ENCODE measurements at places on chromosomes 4 and X.
A peak's percentile ranks its signal among the peaks of the same experiment; 100 is the strongest.

DNA sequence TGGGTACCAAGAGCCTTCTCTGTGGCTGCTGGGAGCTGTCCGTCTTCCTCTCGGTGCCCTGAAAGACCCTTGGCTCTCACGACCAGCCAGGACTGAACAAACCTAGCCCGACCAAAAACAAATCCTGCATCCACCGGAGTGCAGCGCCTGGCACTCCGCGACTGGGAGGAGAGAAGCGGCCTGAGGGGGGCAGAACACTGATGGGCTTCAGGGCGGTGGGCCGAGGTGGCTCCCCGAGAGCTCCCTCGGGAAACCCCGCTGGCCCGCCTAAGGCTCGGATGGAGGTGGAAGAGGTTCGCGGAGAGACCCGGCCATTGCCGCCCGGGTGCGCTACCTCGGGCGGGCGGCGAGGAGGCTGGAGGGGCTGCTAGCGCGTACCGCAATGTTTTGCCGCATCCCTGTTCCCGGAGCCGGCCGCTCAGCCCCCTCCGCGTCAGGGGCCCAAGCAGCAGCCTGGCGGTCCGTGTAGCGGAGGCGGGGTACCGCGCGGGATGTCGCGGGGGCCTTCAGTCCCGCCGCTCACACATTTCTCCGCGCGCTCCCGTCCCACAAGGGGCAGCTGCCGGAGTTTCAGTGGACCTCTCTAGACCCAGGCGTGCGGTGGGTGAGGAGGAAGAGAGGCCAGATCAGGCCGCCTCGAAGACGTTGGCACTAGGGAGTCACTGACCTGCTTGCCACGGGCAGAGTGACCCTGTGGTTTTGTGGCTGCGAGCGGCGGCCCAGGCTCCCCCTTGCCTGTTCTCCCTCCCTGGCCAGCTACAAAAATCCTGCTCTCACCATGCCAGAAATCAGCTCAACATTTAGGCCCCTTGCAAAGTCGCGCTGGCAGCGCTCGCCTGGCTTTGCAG lies 2.2 kb downstream of the SLITRK4 start:
- no peak for DNase-seq

- no peak for DNase-seq
Measured at GRCh38 chr4:151990201-151990600, 229.4 kb upstream of the GATB start.

DNA sequence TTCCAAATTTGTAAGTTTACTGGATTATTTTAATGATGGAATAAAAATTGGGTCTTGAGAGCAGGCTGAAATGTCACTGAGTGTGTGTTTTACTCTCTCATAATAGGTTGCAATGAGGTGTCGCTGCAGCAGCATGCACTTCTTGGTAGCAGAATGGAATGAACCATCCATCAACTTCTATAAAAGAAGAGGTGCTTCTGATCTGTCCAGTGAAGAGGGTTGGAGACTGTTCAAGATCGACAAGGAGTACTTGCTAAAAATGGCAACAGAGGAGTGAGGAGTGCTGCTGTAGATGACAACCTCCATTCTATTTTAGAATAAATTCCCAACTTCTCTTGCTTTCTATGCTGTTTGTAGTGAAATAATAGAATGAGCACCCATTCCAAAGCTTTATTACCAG lies 2.6 kb downstream of the SAT1 start:
- DNase-seq, result no peak

DNA sequence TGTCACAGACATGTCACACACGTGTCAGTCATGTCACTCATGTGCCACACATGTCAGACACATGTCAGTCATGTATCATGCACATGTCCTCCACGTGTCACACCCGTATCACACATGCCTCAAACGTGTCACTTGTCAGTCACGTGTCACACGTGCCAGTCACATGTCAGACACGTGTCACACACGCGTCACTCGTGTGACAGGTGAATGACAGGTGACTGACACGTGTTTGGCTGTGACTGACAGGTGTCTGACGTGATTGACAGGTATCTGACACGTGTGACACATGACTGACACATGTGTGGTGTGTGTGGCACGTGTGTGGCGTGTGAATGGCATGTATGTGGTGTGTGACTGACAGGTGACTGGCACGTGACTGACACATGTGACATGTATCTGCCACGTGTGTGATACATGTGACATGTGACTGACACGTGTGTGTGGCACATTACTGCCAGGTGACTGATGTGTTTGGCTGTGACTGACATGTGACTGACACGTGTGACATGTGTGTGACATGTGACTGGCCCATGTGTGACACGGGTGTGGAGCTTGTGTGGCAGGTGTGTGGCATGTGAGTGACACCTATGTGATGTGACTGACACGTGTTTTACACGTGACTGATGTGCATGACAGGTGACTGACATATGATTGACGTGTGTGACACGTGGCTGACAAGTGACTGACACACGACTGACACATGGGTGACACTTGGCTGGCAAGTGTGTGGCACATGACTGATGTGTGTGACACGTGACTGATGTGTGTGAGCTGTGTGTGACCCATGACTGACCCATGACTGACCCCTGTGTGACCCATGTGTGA lies 90.7 kb upstream of the GPC3 start:
- DNase-seq, result no peak

- no peak for DNase-seq
Measured at GRCh38 chr4:787561-787981, 38.4 kb downstream of the CPLX1 start.

DNA sequence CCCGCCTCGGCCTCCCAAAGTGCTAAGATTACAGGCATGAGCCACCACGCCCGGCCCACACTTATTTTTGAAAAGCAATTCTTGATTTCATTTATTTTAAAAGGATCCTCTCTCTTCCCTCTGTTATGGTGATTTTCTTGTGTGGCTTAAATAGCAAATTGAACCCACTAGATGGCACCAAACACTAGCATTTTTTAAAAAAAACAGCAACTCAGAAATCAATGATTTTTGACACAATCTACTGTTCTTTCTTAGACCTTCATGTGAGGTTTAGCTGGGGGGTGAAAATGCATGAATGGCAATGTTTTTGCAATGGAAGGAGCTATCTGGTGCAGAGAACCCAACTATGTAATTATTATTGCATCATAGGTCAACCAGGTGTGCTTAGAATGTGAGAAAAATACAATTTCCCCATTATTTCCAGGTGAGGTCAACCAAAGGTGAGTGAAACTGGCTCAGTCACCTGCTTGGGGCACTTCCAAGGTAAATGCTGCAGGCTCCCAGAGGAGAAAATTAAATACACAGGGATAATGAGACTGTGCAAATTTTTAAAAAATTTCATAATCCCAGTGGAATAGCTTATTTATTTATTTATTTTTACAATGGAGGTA lies 226.7 kb upstream of the PRKX start:
- DNase-seq, result peak; percentile 14

DNA sequence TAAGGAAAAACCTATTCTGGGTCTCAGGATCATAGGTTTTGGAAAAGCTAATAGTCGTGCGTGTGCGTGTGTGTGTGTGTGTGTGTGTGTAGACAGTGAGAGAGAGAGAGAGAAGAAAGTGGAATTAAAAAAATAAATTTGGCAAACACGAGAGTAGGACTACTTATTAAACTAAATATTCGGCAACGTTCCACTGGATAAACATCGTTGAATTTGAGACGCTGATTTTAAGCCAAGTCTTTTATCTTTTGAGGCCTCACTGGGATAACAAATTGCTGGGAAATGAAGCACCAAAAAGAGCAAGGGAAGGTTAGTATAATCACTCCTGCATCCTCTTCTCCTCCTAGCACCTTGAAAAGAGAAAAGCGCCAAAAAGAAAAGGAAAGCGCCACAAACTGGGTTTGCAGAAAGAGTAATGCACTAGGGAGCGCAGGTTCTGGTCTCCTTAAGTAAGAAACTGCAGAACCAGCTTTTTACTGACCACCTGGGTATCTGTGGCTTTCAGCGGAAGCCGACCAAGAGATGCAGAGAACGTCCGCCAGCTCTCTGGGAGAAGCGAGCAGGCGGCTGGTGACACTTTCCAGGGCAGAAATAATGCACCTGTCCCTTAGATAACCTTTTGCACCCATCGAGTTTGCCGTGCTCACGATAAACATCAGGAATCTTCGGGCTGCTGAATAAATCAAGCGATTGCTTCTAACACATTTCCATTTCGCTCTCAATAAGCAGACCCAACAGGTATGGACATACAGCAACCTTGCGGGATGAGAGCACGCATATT lies 3.4 kb downstream of the ATOH1 start:
- no peak for DNase-seq

DNA sequence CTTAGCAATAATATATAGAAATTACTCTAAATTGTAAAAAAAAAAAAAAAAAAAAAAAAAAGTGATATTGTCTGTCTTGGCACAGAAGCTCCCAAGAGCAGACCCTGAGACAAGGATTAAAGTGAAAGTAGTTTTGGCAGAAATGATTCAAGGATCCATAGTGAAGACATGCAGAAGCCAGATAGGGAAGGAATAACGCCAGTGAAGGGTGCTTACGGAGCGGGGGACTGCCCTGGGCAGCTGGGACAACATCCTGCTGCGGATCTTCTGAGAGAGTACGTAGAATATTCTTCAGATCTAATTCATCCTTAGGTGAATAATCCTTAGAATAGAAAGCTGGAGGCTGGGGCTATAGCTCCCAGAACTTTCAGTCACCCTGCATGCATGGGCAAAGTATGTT lies 39.8 kb downstream of the ARHGAP24 start:
- DNase-seq, result no peak

GRCh38 chr4:74426101-74426500 lies 18.8 kb upstream of the AREG start:
- DNase-seq, result no peak

- no peak for DNase-seq
Measured at GRCh38 chr4:89111833-89112563, 665 bp downstream of the TIGD2 start.

DNA sequence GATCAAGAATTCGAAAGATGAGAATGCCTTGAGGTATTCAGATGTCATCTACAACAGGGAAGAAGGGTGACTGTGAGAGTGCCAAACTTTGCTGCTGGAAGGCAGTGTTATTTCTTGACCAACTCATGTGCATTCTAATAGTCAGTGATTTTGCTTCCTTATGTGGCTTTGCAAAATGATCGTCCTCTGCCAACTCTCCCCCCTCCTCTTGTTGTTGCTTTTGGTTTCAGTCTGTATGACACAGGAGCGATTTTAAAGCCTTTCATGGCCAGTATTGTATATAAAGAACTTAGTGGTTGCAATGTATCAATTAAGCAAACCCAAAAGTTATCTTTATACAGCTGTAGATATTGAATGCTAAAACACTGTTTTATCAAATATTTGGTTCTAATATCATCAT lies 379.1 kb downstream of the IL1RAPL1 start:
- DNase-seq, result peak; percentile 36

DNA sequence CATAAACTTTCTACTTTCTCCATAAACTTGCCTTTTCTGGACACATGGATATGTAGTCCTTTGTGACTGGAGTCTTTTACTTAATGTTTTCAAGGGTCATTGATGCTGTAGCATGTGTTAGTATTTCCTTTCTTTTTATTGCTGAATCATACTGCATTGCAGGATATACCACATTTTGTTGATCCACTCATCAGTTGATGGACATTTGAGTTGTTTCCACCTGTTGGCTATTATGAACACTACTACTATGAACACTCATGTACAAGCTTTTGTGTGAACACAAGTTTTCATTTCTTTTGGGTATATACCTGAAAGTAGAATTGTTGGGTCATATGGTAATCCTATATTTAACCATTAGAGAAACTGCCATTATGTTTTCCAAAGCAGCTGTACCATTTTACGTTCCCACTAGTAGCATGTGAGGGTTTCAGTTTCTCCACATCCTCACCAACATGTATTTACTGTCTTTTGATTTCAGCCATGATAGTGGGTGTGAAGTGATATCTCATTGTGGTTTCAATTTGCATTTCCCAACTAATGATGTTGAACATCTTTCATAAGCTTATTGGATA lies 26.3 kb upstream of the GPM6B start:
- peak; percentile 26 for DNase-seq

- DNase-seq, result no peak
Measured at GRCh38 chr4:80094191-80094590, 21.2 kb upstream of the ANTXR2 start.
